ENCODE measurements at places on chromosomes 6 and 20. TPM values are rescaled to one million over a fixed set of nuclear protein-coding genes. Genes with fewer than 3 reads are reported as not detected.

The DYNLRB1 gene
- total RNA-seq = 83.5 TPM

The DOK5 gene
- total RNA-seq = 2.1 TPM

The GNAS-AS1 gene
- 1.9 TPM for total RNA-seq

The DSP gene
- total RNA-seq = 0.05 TPM

DNA sequence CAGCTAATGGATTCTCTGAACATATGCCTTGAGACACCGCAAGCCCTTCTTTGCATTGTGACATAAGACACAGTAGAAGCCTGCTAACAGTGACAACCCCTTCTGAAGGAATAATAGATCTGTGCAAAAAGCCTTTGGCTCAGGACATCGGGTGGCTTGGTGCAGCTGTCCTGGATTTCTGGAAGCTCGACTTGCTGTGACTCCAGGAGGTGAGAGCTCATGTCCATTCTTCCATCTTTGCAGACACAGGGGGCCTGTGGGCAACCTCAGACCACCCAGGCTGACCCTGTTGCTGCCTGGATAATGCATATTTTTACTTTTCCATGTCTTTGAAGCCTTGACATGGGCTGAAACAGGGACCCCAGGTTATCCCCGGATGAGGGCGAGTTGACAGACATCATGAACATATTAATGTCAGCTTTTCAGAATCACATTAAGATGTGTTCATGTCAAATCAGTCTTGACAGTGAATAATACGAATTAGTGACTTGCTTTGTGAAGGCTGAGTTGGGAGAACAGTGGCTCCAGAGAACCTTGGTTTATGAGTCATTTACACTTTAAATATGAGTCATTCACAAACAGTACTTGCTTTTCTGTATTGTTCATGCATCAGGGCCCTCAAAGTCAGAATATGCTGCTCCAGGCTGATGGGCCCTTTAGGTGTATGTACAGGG lies 66.8 kb upstream of the IYD start:
- no peaks in the 10 kb centered on the region for H3K36me3 ChIP-seq
- H3K27ac ChIP-seq = no peak overlapping the region
- DNase-seq = peak; percentile 46
- H3K27me3 ChIP-seq = peaks cover 34% of the 10 kb centered on the region
- H3K4me1 ChIP-seq = peaks cover 11% of the 10 kb centered on the region

GRCh38 chr6:30151580-30151979 lies 9.4 kb downstream of the TRIM10 start:
- peaks cover 23% of the 10 kb centered on the region for H3K27me3 ChIP-seq
- no peaks in the 10 kb centered on the region for H3K36me3 ChIP-seq
- no peaks in the 10 kb centered on the region for H3K4me1 ChIP-seq

DNA sequence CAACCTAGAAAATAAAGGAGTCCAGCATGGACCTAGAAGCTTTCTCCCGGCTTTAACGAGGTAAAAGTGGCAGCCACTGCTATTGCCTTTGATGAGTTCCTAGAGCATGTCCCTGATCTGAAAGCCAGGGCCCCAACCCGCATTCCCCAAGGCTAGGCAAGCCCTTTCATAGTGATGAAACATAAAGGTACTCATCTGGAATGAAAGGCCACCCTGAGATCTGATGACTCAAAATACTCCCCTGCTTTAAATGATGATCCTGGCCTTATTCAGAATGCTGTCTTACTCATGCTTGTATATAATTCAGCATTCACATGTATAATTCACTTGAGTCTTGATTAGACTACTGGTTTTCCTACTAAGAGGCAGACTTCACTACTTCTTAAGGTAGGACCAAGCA lies 21.3 kb downstream of the TTPAL start:
- peak overlapping the region; percentile 86 for H3K27ac ChIP-seq
- peak; percentile 71 for DNase-seq
- H3K4me1 ChIP-seq = peaks cover 43% of the 10 kb centered on the region
- H3K4me3 ChIP-seq = no peak overlapping the region

- no peaks in the 10 kb centered on the region for H3K4me1 ChIP-seq
- H3K27me3 ChIP-seq = peaks cover 2% of the 10 kb centered on the region
- H3K36me3 ChIP-seq = no peaks in the 10 kb centered on the region
- no peak for DNase-seq
Measured at GRCh38 chr20:12827816-12828385, 180.9 kb upstream of the SPTLC3 start.

- no peaks in the 10 kb centered on the region for H3K4me1 ChIP-seq
- H3K27me3 ChIP-seq = no peaks in the 10 kb centered on the region
- no peaks in the 10 kb centered on the region for H3K36me3 ChIP-seq
- H3K4me3 ChIP-seq = no peak overlapping the region
- no peak overlapping the region for H3K27ac ChIP-seq
Measured at GRCh38 chr6:113076116-113076515, 729.0 kb downstream of the RFPL4B start.

DNA sequence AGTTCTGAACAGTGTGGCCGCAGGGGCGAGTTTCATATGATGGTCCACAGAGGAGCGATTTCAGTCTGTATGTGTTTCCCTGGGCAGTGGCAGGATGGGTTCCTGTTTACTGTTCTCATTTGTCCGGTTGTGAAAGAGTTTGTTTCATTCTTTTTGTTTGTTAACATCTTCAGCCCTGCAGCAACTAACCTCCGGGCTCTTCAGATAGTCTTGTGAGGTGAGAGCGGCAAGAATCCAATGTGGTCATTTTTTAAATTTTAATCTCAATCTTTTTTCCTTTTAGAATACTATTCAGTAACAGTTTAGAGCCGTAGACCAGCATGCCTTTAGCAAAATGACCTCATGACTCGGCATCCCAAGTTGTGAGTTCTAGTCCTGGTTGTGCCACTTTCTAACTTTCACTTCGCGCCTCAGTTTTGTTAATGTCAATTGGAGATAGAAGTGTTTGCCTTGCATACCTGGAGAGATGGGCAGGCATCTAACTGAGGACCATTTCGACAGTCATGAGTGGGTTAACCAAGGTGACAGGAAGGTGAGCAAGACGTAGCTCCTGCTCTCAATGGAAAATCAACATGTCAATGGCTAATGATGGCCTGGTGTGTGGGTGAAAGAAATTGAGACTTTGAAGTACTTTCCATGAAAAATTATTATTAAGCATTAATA lies 38.5 kb upstream of the PXDC1 start:
- H3K36me3 ChIP-seq = no peaks in the 10 kb centered on the region
- DNase-seq = no peak
- H3K27ac ChIP-seq = no peak overlapping the region
- H3K27me3 ChIP-seq = no peaks in the 10 kb centered on the region
- no peaks in the 10 kb centered on the region for H3K4me1 ChIP-seq

DNA sequence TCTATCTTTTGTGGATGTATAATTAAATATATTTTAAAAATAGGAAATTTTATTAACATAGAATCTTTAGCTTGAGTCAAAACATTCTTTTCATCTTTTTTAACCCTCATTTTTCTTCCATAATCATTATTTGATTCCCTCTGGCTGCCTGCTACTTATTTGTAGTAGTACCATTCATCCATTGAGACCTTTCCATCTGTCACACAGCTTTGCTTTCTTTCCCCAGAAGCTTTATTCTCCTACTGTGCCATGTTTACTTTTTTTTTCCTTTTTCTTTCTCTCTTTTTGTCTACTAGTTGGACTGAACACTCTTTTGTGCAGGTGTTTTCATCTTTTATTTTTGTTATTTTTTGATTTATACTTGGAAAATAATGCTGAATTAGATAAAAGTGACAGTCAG lies 522.6 kb upstream of the MMS22L start:
- no peak overlapping the region for H3K27ac ChIP-seq
- no peak overlapping the region for H3K4me3 ChIP-seq
- DNase-seq = no peak
- no peaks in the 10 kb centered on the region for H3K27me3 ChIP-seq
- no peaks in the 10 kb centered on the region for H3K36me3 ChIP-seq

GRCh38 chr6:141309295-141309694 lies 823.4 kb upstream of the GJE1 start:
- no peaks in the 10 kb centered on the region for H3K36me3 ChIP-seq
- H3K4me1 ChIP-seq = peaks cover 9% of the 10 kb centered on the region
- H3K27ac ChIP-seq = no peak overlapping the region
- H3K4me3 ChIP-seq = no peak overlapping the region

DNA sequence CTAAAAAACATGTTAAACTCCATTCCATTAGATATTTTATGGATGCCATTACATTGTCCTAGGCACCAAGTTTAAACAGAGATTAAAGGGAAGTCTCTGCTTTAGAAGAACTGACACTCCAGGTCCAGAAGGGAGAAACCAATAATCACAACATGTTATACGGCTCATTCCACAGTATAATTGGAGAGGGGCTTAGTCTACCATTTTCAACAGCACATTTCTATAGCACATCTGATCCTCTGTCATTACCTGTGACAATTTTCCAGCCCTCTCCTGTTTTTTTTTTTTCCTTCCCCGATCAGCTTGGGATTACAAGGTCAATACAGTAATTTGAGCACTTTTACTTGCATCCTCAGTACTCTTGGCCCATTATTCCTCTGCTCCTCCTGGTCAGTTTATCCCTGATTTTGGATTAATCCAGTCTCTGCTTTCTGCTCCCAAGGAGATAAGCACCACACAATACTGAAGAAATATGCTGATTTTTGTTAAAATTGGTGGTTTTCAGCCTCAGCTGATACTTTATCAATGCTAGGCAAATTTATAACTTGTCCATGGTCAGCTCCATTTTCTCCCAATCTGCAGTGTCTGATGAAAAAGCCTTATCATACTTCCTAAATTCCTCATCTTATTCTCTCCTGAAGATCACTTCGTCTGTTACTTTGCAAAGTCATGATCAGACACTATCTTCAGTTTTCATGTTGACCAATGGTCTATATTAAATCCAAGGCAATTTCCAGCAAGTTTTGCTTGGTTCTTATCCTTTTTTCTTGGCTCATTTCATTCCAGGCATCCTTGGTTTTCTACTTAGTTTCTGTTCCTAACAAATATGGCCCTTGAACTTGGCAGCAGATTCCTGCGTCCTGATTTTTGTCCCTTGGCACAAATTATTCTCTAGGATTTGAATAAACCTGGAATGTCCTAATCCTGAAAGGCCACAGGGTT lies 30.8 kb upstream of the SYNCRIP start:
- peak overlapping the region; percentile 93 for H3K27ac ChIP-seq
- peaks cover 62% of the 10 kb centered on the region for H3K36me3 ChIP-seq
- DNase-seq = no peak
- H3K27me3 ChIP-seq = no peaks in the 10 kb centered on the region
- H3K4me3 ChIP-seq = no peak overlapping the region

DNA sequence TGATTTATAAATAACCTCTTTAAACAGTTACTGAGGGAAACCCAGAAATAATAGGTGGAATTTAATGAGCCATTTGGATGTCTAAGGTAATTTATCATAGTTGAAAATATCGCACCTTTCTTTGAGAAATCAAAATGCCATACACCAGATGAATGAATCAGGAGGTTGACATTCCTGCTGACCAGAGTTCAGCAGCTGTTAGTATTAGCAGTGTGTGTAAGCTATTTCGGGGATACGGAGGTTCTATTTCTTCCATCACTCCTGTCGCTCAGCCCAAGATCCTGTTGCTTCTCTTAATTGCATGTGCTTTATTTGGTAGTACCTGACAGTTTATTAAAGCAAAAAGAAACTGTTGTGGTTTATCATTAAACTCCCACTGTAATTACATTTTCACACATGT lies 67.1 kb downstream of the HDGFL1 start:
- DNase-seq = no peak
- H3K4me1 ChIP-seq = no peaks in the 10 kb centered on the region
- no peaks in the 10 kb centered on the region for H3K27me3 ChIP-seq

DNA sequence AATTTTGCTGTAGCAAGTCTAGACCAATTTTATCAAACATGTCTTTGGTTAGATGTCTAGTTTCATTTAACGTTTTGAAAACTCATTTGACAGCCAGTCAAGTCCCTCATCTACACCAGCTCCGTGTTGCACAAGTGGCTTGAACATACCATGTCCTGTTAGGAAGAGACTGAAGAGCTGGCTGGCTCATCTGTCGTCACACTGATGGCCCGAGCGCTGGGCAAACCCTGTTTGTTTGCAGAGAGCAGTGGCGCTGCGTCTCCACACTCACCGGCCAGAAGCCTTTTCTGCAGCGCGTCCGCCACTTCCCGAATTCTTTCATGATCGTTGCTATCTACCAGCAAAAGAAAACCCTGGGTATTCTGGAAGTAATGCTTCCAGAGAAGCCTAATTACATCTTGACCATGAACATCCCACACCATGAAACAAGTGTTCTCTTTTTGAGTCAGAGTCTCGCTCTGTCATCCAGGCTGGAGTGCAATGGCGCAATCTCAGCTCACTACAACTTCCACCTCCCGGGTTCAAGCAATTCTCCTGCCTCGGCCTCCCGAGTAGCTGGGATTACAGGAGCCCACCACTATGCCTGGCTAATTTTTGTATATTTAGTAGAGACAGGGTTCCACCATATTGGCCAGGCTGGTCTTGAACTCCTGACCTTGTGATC lies 10.7 kb upstream of the TCFL5 start:
- no peak overlapping the region for H3K27ac ChIP-seq
- H3K27me3 ChIP-seq = peaks cover 2% of the 10 kb centered on the region
- DNase-seq = no peak
- peaks cover 21% of the 10 kb centered on the region for H3K4me1 ChIP-seq

DNA sequence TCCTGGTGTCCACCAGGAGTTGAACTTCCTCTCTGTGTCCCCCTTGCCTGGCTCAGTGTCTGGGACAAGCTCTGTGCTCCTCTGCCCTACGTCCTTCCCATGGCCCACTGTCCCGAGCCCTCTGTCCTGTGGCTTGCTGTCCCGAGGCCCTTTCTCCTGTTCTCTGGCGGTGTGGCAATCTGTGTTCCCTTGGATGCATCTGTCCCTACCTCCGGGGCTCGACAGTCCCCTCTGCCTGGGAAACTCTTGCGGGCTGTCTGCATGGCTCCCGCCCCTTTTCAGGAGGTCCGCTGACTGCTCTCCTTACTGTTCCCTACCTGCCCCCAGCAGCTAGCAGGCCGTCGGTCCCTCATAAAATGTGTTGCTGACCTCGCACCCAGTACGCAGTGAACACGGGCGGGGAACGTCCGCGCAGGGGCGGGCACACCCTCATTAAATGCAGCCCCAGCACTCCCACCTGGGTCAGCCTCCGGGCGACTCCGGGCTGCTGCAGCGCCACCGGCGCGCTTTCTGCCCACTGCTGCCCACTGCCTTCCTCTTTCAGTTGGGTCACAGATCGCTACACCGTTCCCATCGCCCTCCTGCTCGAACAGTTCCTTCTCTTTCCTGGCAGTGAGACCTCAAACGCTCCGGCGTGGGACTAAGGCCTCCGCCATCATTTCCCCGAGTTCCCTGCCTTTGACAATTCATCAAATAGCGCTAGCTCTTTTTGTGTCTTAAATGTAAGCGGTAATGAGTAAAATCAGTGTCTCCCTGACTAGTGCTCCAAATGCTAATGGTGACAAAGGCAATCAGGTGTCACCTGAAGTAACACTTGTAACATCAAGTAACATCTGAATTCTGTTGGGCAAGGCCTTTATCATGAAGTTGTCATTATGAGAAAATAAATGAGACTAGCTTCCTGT lies 60.5 kb downstream of the RSPH3 start:
- H3K27me3 ChIP-seq = peaks cover 7% of the 10 kb centered on the region
- H3K36me3 ChIP-seq = no peaks in the 10 kb centered on the region
